Tibial nerve (tissue), 4 donors: ENCODE measurements at places on chromosomes 16 and 17. TPM values are rescaled to one million over a fixed set of nuclear protein-coding genes. Genes with fewer than 3 reads are reported as not detected.

DNA sequence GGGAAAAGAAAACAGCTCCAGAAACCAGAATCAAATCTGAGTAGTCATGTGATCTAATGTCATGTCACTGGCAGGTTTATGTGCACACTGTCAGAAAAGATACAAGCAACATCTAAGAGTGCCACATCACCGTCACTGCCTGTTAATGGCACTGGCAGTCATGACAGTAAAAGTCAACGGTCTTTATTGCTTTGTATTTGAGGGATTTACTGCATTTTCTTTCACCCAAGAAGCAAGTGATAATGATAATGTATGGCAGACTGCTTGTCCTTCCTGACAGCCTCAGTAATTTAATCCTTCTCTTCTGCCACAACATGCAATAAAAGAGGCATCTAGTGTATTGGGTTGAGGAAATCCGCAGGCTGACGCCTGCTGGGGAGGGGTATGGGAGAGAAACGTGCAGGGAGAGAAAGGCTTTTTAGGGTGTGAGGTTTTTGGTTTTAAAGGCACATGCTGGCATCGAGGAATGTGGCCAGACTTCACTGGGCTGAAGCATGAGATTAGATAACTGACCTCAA is 92.4 kb downstream of the RPGRIP1L start:
- no peaks in the 10 kb centered on the region for H3K27me3 ChIP-seq
- no peak overlapping the region for H3K27ac ChIP-seq
- no peak overlapping the region for H3K4me3 ChIP-seq
- no peaks in the 10 kb centered on the region for H3K4me1 ChIP-seq
- H3K36me3 ChIP-seq = no peaks in the 10 kb centered on the region

HBA2 gene
- total RNA-seq = 495 TPM

DNA sequence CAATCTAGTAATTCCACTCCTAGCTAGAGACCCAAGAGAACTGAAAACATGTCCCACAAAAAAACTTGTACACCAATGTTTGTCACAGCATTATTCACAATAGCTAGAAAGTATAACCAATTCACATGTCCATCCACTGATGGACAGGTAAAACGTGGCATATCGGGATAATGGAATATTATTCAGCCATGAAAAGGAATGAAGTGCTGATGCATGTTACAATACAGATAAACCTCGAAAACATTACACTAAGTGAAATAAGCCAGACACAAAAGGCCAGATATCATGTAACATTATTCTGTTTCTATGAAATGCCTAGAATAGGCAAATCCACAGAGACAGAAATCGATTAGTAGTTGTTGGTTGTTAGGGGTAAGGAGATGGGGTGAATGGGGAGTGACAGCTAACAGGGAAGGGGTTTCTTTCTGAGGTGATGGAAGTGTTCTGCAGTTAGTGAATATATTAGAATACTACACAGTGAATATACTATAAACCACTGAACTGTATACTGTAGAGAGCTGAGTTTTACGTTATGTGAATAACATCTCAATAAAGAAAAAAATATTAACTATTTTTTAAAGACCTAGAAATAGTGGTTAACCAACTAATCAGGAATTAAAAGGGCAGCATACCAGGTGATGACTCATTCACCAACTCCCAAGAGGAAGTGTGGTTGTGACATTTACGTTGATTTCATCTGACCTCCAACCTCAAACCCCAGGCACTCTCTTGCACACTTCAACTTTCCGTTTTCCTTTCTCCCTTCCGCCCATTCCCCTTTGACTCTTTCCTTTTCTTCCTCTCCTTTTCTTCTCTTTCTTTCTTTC is 48.6 kb downstream of the GAS7 start:
- no peaks in the 10 kb centered on the region for H3K27me3 ChIP-seq
- H3K27ac ChIP-seq = no peak overlapping the region
- H3K4me1 ChIP-seq = no peaks in the 10 kb centered on the region
- H3K36me3 ChIP-seq = no peaks in the 10 kb centered on the region
- peak; percentile 39 for DNase-seq
- no peak overlapping the region for H3K4me3 ChIP-seq

OR4D2 gene
- total RNA-seq = not detected

DNA sequence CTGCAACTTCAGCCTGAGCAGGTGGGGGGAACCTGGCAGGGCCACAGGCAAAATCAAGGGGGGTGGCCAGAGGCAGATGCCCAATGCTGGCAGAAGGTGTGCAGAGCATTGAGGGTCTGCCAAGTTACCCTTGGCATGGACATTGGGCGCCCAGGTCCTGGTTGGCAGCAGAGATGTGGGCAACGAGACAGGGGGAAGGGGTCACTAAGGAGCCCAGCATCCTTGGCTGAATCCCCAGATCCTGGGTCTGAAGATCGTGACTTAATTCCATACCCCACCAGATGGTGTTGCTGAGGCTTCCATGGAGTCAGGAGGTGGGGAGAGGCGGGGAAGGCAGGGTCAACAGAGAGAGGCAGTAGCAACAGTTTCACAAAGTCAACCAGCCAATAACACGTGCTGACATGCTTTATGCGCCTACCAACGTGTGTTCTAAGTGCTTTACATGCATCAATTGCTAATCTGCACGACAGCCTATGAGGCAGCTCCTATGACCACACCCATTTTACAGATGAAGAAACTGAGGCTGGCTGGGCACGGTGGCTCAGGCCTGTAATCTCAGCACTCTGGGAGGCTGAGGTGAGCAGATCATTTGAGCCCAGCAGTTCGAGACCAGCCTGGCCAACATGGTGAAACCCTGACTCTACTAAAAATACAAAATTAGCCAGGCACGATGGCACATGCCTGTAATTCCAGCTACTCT is 83.3 kb downstream of the GSG1L start:
- no peak overlapping the region for H3K4me3 ChIP-seq
- H3K4me1 ChIP-seq = no peaks in the 10 kb centered on the region
- no peak overlapping the region for H3K27ac ChIP-seq
- no peak for DNase-seq
- H3K27me3 ChIP-seq = no peaks in the 10 kb centered on the region
- H3K36me3 ChIP-seq = no peaks in the 10 kb centered on the region

DNA sequence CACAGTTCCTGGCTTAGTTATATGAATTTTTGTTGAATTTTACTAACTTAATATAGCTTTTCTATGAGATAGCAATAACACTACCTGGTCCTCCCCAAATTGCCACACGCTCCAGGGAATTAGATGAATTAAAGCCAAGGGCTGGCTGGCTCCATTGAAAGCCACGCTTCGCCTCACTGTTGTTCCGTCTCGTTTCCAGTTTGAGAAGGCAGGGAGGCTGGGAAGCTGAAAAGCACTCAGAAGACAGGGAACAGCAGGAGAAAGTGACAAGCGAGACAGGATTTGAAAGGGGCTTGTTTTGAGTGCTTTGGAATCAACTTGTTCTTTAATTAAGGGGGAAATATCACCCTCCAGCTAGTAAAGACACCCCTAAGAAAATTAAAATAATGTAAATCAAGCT is 425.3 kb downstream of the CA10 start:
- no peaks in the 10 kb centered on the region for H3K27me3 ChIP-seq
- H3K4me3 ChIP-seq = no peak overlapping the region
- peaks cover 2% of the 10 kb centered on the region for H3K4me1 ChIP-seq
- no peak for DNase-seq
- no peak overlapping the region for H3K27ac ChIP-seq

DNA sequence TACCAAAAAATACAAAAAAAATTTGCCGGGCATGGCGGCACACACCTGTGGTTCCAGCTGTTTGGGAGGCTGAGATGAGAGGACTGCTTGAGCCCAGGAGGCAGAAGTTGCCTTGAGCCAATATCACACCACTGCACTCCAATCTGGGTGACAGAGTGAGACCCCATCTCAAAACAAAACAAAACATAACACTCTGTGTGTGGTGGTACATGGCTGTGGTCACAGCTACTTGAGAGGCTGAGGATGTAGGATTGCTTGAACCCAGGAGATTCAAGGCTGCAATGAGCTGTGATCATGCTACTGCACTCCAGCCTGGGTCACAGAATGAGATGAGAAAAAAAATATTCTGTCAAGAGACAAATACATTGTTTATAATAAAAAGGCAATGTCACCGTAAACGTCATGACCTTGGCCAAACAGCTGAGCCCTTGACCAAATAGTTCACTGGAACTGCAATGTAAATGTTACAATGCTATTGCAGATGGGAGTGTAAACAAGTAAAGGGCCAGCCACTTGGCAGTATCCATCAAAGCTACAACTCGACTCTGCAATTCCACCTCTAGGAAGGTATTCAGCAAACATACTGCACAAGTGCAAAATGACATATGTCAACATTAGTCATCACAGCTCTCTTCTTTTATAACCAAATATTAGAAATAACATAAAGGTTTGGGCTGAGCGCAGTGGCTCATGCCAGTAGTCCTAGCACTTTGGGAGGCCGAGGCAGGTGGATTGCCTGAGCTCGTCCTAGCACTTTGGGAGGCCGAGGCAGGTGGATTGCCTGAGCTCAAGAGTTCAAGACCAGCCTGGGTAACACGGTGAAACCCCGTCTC is 16.9 kb downstream of the EARS2 start:
- no peaks in the 10 kb centered on the region for H3K4me1 ChIP-seq
- DNase-seq = no peak
- no peak overlapping the region for H3K27ac ChIP-seq
- no peak overlapping the region for H3K4me3 ChIP-seq
- H3K36me3 ChIP-seq = no peaks in the 10 kb centered on the region

CTF1 gene
- 2.7 TPM for total RNA-seq

DNA sequence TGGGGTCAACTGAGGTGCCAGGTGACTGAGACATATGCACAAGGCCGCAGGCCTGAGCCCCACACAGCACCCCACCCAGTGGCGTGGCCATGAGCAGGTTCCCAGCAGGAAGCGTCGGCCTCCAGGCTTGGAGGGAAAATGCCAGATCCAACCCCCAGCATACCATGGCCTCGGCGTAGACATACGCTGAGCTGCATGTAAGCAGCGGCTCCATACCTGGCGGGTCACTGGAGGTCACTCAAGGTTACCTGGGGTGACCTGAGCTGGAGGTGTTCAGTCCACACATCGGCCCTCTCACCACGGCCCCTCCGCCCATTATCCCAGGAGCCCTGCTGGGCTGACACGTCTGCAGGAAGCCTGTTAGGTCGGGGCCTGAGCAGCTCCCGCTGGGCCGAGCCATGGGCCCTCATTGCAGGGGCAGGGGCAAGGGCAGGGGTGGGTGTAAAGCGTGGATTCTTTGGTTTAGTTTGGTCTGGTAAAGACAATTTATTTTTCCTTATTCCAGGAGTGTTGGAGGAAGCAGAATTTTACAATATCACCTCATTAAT is 15.2 kb downstream of the KCTD5 start:
- H3K4me3 ChIP-seq = no peak overlapping the region
- DNase-seq = no peak
- H3K4me1 ChIP-seq = peaks cover 6% of the 10 kb centered on the region
- peaks cover 20% of the 10 kb centered on the region for H3K36me3 ChIP-seq

NPW gene
- not detected for total RNA-seq

- DNase-seq = no peak
- H3K36me3 ChIP-seq = no peaks in the 10 kb centered on the region
- H3K4me1 ChIP-seq = peaks cover 87% of the 10 kb centered on the region
- H3K27me3 ChIP-seq = no peaks in the 10 kb centered on the region
Observed at GRCh38 chr17:78895322-78895721, 7.7 kb downstream of the CEP295NL start.

MAPT gene
- total RNA-seq = 3.0 TPM

- no peaks in the 10 kb centered on the region for H3K36me3 ChIP-seq
- no peak overlapping the region for H3K4me3 ChIP-seq
- H3K4me1 ChIP-seq = peaks cover 17% of the 10 kb centered on the region
- no peaks in the 10 kb centered on the region for H3K27me3 ChIP-seq
- DNase-seq = no peak
Observed at GRCh38 chr17:44223541-44224071, 4.1 kb upstream of the UBTF start.

GRCh38 chr16:68087688-68088087 is 2.5 kb downstream of the NFATC3 start:
- no peak overlapping the region for H3K27ac ChIP-seq
- no peaks in the 10 kb centered on the region for H3K36me3 ChIP-seq
- no peaks in the 10 kb centered on the region for H3K4me1 ChIP-seq
- DNase-seq = no peak
- no peaks in the 10 kb centered on the region for H3K27me3 ChIP-seq

CCL4L2 gene
- not detected for total RNA-seq

DNA sequence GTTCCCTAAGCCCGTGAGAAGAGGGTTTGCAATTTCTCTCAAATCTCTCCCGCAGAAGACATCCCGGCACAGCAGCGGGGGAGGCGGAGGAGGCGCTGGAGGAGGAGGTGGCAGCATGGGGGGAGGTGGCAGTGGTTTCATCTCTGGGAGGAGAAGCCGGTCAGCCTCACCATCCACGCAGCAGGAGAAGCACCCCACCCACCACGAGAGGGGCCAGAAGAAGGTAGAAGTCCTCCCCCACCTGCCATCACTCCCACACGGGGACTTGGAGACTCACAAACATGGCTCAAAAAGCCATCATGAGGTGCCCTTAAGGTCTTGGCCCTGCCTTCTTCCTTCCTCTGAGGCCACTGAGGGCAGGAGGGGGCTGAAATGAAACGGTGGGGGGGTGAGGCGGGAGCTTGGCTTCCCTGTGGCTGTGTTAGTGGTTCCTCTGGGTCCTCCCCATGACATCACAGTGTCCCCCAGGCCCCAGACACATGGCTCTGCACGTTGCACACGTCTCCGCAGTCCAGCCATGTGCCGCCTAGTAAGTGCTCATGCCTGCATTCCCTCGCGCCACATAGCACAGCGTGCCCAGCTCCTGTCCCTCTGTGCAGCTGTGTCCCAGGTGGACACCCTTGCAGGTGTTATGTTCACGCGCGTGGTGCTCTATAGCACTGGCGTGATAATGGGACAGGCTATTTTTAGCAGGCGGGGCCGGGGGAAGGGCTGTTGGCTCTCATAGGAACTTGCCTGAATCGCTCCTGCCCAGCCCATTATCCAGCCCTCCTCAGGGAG is 6.9 kb downstream of the MLLT6 start:
- H3K4me1 ChIP-seq = peaks cover 5% of the 10 kb centered on the region
- peaks cover 2% of the 10 kb centered on the region for H3K36me3 ChIP-seq
- no peak overlapping the region for H3K27ac ChIP-seq
- H3K4me3 ChIP-seq = no peak overlapping the region

DNA sequence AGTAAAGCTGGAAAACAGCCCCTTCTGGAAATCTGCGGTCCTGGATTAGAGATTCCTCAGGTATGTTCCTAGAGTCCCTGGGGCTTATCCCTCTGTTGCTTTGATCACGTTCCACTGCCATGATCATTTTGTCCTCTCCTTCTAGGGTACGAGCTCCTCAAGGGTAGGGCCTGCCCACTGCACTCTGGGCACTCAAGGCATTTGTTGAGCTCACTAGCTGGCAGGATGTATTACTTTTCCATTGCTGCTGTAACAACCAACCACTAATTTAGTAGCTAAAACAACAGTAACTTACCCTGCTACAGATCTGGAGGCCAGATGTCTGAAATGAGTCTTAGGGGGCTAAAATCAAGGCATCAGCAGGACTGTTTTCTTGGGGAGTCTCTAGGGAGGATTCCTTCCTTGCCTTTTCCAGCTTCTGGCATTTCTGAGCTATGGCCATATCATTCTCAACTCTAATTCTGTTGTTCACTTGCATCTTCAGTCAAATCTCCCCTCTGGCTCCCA is 65.7 kb downstream of the ARSG start:
- no peak overlapping the region for H3K4me3 ChIP-seq
- no peaks in the 10 kb centered on the region for H3K36me3 ChIP-seq
- H3K27ac ChIP-seq = no peak overlapping the region
- no peaks in the 10 kb centered on the region for H3K27me3 ChIP-seq
- no peak for DNase-seq

GRCh38 chr17:78842881-78843565 is 2.4 kb upstream of the USP36 start:
- DNase-seq = no peak
- peaks cover under 1% of the 10 kb centered on the region for H3K36me3 ChIP-seq
- peak overlapping the region; percentile 99 for H3K27ac ChIP-seq
